ENCODE measurements at places on chromosomes 2 and 18.

GRCh38 chr2:121326628-121327027, 41.6 kb upstream of the TFCP2L1 start:
- DNase-seq = peak; percentile 18

- no peak for DNase-seq
These were observed 301.0 kb upstream of the HS6ST1 start for GRCh38 chr2:128619471-128620325.

DNA sequence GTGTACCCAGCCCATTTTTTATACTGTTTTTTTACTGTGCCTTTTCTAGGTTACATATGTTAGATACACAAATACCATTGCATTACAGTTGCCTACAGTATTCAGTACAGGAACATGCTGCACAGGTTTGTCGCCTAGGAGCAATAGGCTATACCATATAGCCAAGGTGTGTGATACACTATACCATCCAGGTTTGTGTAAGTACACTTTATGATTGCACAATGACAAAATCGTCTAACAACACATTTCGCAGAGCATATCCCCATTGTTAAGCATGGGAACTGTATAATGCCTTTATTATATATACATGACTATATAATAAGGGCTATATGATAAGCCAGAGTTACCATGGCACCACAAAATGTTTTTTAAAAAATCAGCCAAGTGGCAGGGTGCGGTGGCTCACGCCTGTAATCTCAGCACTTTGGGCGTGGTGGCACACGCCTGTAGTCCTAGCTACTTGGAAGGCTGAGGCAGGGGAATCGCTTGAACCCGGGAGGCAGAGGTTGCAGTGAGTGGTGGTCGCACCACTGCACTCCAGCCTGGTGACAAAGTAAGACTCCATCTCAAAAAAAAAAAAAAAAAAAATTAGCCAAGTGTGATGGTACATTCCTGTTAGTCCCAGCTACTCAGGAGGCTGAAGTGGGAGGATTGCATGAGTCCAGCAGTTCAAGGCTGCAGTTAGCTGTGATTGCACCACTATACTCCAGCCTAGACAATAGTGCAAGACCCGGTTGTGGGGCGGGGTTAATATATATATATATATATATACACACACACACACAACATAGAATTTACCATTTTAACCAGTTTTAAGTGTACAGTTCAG, 2.8 kb upstream of the CENPA start:
- no peak for DNase-seq

DNA sequence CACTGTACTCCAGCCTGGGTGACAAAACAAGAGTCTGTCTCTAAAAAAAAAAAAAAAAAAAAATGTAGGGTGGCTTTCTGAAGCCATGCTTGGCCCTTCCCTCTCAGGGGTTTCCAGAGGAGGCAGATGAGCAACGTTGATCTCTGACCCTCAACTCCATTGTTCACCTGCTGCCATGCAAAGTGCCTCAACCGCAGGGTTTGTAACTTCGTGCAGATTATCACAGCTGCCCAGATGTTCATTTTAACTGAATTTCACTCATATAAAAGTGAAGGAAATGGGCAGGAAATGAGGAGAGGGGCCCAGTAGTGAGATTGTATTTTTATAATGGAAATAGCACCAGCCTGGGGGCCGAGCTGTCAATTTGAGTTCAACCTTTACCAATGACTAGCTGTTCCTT, 14.9 kb upstream of the B3GNT2 start:
- no peak for DNase-seq

- no peak for DNase-seq
These were observed 289.7 kb downstream of the STK39 start for GRCh38 chr2:167957662-167958061.

DNA sequence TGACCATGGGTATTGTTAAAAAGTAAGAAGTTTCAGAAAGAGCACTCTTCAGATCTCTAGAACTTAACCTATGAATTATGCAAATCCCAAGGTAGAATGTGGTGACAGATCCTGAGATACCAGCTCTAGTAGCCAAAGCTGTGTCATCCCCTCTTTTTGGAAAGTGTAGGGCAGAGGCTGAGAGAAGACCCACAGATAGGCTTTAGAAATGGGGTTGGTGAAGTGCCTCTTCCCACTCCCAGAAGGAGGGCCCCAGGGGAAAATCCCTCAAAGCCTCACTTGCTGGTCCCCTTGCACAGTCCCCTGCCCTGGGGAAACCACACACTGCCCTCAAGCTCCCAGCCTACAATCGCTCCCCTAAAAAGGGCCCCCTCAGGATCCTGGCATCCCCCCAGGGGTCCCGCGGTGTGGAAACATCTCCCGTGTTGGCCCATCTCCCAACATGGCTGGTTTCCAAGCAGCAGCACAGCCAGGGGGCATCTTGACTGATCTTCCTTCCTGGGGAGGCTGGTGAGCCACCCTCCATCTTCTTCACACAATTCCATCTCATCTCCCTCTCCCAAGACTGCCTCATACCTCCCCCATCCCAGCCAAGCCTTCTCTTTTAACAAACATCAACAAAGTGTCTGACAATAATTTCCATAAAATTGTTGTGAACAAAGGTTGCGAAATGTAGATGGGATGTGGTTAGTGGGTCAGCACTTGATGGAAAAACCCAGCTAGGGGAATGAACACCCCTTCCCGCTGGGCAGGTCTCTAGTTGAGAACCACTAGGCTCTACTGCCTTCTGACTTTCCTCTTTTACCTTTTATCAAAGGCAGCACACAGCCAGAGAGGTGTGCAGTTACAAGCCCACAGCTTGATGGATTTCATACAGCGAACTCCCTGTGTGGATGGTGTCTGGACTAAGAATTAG, 25.1 kb downstream of the MAL start:
- DNase-seq = no peak

DNA sequence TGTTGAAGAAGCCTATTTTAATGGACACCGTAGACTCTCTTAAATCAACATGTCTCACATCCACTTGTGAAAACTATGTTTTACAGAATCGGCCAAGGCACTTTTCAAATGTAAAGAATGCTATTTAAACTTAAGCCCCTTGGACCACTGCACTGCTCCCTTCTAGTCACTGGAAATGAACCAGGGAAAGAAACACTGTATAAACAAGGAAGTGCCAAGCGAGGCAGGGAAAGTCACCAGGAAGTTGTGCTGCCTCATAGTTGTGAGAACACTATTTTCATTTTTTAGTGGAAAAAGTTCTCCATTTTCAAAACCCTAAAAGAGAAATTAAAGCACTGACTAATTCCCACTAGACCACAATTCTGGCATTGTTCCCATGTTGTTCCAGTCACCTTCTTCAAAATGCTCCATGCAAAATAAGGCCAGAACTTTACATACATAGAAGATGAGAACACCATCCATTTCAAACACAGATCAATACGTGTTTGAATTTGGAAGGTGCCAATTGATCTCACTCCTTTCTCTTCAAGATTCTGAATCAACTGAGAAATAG, 13.5 kb downstream of the CCDC141 start:
- no peak for DNase-seq

DNA sequence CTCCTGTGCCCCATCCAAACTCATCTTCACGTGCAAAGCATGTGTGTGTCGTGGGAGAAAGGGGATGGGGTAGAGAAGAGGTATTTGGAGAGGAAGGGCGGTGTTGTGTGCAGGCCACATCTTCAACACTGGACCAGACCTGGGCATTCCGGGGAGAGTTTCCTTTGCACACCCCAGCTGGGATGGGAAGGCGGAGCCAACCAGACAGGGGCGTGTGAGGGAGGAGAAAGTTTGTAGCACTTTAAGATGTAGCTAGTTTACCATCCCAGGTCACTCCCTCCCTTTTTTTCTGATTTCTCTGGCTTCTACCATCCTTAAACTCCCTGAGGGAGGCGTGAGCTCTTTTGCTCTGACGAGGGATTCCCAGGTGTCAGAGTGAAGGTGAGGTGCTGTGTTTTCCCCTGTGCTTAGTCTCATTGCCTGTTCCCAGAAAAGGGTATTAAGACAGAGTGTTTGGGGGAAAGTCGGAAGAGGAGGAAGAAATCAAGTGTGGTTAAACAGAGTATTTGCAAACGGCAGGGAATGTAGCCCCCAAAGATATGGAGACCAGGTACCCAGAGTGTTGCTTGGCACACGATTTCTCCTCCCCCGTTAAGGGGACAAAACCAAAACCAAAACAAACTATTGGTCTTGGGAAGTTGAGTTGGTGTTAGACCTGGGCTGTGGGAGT, 1.6 kb downstream of the SETBP1 start:
- no peak for DNase-seq

DNA sequence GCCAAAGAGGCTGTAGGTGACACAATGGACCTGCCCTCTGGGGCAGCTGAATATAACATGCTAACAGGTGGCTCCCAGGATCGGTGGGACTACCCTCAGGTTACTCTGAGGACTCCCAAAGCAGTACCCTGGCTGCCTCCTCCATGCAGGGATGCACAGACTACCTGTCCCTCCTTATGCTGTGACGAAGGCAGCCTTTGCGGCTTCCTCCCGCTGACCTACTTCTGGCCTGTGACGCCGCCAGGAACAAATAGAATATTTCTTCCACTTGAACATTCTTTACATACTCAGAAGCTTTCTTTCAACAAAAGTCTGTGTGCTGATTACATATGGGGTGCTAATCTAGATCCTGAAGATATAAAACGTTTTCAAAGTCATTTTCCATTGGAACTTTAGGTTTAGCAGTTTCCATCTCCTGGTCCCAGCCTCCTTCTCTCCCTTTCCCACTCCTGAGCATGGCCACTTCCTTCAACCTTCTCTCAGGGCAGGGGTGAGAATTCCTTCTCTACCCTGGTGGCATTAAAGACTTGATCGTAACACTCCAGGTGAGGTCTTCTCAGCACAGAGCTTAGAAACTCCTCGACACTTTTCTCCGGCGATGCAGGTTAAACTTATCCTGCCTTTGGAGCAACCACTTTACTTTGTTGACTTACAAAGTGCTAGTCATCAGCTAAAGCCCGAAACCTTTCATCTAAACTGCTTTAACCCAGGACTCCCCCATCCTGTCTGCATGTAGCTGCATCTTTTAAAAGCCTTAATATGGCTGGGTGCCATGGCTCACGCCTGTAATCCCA, 58.9 kb upstream of the STK17B start:
- DNase-seq = no peak

- no peak for DNase-seq
These were observed 147.3 kb downstream of the B3GNT2 start for GRCh38 chr2:62343206-62343605.

DNA sequence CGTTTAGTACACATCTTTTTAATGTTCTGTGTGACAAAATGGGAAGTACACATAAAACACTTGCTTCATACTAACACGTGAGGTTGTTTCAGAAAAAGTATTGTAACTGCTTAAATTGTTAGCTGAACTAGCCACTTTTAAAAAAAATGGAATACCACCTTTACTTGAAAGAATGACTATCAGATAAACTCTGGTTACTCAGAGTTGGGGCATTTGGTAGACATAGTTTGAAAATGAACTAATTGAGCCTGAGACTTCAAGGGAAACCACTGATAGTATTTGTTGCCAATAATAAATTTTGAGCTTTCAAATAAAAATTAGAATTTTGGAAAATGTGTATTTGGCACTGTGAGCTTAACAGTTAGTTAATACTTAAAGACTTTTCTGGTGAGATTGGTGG, 103.0 kb upstream of the FBXO11 start:
- no peak for DNase-seq

DNA sequence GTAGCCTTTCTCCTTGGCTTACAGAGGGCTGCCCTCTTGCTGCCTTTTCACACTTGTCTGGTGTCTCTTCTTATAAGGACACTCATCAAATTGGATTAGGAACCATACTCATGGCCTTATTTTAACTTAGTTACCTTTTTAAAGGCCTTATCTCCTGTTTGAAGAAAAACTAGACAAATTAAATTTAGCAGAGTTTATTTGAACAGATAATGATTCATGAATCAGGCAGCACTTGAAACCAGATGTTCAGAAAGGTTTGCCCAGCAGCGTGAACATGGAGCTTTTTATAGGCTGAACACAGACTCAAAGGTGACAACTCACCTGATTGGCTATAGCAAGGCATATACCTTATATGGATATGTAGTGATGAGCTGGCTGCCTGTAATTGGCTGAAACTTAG, 238.0 kb downstream of the GULP1 start:
- no peak for DNase-seq

GRCh38 chr18:53422896-53423295, 801.6 kb downstream of the MBD2 start:
- no peak for DNase-seq

- no peak for DNase-seq
These were observed 14.1 kb downstream of the DDX1 start for GRCh38 chr2:15605721-15606120.

DNA sequence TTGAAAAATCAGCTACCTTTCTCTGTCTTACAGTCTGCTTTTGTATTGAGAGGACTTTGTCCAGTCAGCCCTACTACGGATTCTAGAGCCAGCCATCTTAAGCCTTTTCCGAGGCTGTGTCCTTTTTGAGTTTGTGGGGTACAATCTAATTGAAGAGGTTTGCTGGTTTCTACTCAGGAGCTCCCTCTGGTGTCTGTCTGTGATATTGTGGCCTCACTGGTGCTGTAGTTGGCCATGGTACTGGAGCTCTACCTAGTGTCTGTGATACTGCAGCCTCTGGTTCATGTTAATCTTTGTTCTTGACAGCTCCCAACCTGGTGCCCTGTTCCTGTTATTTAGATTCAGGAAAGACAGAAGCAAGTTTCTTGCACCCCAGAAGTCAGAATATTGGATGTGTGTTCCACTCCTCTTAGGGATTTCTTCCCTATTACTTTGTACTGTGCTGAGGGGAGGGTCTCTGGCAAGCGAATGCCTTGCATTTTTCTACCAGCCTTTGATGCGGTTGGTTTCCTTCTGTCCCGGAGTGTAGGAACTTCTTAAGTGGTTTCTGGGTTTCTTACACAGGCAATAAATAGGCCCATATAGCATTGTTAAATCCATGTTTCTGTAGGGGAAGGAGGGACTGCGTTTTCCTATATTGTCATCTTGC, 78.5 kb downstream of the ACSL3 start:
- DNase-seq = peak; percentile 82

GRCh38 chr2:56801214-56801613, 617.4 kb downstream of the CCDC85A start:
- no peak for DNase-seq

DNA sequence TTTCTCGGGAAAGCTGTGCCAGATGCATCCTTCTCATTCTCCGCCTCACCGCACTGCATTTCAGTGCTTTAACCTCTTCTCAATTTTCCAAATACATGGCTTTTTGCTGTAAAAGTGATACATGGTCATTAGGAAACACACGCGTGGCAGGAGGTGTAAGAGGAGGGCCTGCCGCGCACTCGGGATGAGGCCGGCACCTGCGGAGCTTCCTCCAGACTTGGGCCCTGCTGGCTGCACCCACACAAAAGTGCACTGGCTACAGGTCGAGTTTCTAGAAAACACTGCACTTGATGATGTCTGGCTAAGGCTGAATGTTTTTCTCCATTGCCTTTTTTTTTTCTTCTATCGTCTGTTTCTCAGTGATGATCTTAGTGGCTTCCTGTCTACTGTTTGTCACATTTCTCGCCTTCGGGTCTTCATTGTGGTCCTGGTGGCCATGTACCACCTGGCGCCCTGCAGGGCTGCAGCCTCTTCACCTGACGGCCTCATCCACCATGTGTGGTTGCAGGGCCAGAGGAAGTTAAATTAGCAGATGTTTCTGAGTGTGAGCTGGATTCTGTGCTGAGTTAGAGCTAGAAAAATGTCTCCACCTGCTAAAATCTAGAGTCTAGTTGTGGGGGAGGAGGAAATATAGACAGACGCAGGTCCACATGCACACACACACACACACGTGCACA, 7.6 kb downstream of the KCNG2 start:
- no peak for DNase-seq

GRCh38 chr18:22900558-22901238, 32.4 kb upstream of the RBBP8 start:
- DNase-seq = no peak

GRCh38 chr2:195450552-195451113, 206.4 kb upstream of the SLC39A10 start:
- DNase-seq = no peak
